ENCODE measurements at places on chromosomes 1 and 21. TPM values are rescaled to one million over a fixed set of nuclear protein-coding genes. Genes with fewer than 3 reads are reported as not detected.

The HSD17B7 gene
- total RNA-seq: 13.3 TPM

The RUNX3 gene
- total RNA-seq: under 0.01 TPM

The TMIGD3 gene
- total RNA-seq: 0.74 TPM

The KMO gene
- 0.25 TPM for total RNA-seq

The KCNC4 gene
- 4.2 TPM for total RNA-seq

The TNFRSF1B gene
- total RNA-seq: 2.0 TPM

The HSF2BP gene
- total RNA-seq: 2.2 TPM

The MAEL gene
- total RNA-seq: 0.74 TPM

The CBR1 gene
- total RNA-seq: 15.0 TPM

The DCAF6 gene
- total RNA-seq: 54.1 TPM

The MPZ gene
- 0.49 TPM for total RNA-seq

The HSD3B1 gene
- total RNA-seq: not detected

The ADARB1 gene
- total RNA-seq: 17.9 TPM

The RGS7 gene
- total RNA-seq: 16.0 TPM

The LINGO4 gene
- not detected for total RNA-seq

The PRDM16 gene
- 5.9 TPM for total RNA-seq

The CD1E gene
- not detected for total RNA-seq

The DPT gene
- total RNA-seq: 0.49 TPM

The GPR61 gene
- 4.2 TPM for total RNA-seq

The UBE2U gene
- total RNA-seq: not detected

The AADACL3 gene
- not detected for total RNA-seq

The L1TD1 gene
- total RNA-seq: under 0.01 TPM

The TCP10L gene
- 4.7 TPM for total RNA-seq

The KCNJ9 gene
- 10.6 TPM for total RNA-seq

The EMC1 gene
- total RNA-seq: 65.6 TPM

The HCN3 gene
- 15.0 TPM for total RNA-seq

The CLDN14 gene
- total RNA-seq: not detected

The SEC16B gene
- total RNA-seq: 2.5 TPM

The ZNF593OS gene
- total RNA-seq: not detected

The CNR2 gene
- under 0.01 TPM for total RNA-seq

The ITGB2 gene
- 3.4 TPM for total RNA-seq

The CDC20 gene
- total RNA-seq: 2.7 TPM

The RGS4 gene
- total RNA-seq: 2.0 TPM

The HUNK gene
- 13.5 TPM for total RNA-seq

The TFF3 gene
- total RNA-seq: not detected

The MYOG gene
- total RNA-seq: not detected

The EVA1C gene
- total RNA-seq: 1.5 TPM

The KCND3 gene
- total RNA-seq: 13.0 TPM

The SCMH1 gene
- total RNA-seq: 32.7 TPM

The OXCT2 gene
- 0.49 TPM for total RNA-seq

The REN gene
- total RNA-seq: not detected

The TRAF3IP3 gene
- 0.49 TPM for total RNA-seq

The MYOM3 gene
- under 0.01 TPM for total RNA-seq

The ATAD3C gene
- 0.49 TPM for total RNA-seq

The PRELP gene
- 0.49 TPM for total RNA-seq

The APOBEC4 gene
- not detected for total RNA-seq

The PPT1 gene
- 48.4 TPM for total RNA-seq

The IL19 gene
- not detected for total RNA-seq

The TCHHL1 gene
- not detected for total RNA-seq

The PLA2G2C gene
- not detected for total RNA-seq

The PLPPR4 gene
- 134 TPM for total RNA-seq
